CD4-positive, alpha-beta T cell treated with Interleukin-15 for 4 hours (primary cell): ENCODE measurements at places on chromosomes 6 and 20.

DNA sequence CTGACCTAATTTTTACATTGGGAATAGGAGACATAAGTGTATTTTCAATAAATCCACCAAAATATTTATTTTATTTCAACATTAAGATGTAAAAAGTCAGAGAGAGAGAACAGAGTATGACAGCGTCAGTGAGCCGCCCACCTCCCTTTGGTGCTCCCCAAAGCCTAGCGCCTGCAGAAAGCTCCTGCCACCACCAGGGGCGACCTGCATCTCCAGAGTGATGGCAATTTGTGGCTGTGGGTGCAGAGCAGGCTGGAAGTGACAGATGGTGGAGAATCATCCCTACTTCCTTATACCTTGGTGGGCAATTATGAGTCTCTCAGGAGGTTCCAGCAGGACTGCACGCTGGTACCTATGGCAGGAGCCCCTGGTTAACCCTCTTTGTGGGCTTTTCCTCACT is 87.3 kb downstream of the PTPRT start:
- no peak for DNase-seq

GRCh38 chr6:132971676-132972075 is 157.3 kb downstream of the RPS12 start:
- DNase-seq, result no peak

GRCh38 chr6:56999049-56999448 is 44.1 kb downstream of the BEND6 start:
- DNase-seq, result no peak

GRCh38 chr6:112951829-112952228 is 604.7 kb downstream of the RFPL4B start:
- no peak for DNase-seq

DNA sequence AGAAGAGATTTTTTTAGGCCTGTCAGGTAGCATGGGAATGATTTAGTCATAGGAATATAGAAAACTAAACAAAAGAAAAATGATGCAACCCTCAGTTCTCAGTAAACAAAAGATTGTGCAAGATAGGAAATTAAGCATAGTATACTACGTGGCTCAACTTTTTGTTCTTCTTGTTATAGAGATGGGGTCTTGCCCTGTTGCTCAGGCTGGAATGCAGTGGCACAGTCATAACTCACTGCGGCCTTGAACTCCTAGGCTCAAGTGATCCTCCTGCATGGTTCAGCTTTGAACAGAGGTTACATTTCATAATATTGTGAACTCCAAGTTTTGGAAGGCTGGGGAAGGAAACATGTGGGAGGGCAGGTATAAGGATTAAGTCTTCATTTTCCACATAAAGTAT is 28.5 kb downstream of the SLX4IP start:
- no peak for DNase-seq

- DNase-seq, result no peak
Measured at GRCh38 chr6:71292001-71292400, 3.4 kb downstream of the OGFRL1 start.

- DNase-seq, result no peak
Measured at GRCh38 chr20:23391707-23392310, 29.5 kb downstream of the NAPB start.

DNA sequence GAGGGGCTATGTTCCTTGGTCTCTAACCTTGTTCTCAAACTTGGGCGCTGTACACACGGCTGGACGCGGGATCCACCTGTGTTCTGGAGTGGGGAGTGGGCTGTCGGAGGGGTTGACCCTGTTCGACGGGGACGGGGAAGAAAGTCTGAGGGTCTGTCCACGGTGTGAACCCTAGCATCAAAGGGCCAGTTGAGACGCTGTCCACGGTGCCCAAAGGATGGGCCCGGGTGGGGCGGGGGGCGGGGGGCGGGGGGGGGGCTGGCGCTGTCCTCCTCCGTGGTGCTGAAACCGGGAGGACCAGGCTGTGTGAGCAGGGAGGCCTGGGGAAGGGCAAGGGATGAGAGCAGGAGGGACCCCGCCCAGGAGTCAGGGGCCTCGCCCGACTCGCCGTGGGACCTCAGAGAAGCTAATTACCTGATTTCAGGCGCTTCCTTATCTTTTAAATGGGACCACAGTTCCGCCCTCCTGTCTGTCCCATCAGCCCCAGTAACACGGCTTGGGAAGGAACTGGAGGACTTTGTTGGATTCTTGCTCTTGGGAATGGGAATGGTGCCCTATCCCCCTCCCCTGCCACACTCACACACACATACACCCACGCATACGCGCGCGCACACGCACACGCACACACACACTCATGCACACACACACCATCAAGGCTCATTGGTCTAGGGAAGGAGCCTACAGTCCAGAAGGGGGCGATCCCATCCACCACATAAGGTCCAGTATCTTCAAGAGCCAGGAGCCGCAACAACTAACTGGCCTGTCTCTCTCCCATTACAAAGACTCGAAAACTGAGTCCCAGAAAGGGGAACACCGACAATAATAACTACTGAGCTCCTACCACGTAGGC is 1.0 kb upstream of the VSTM2L start:
- DNase-seq, result no peak

DNA sequence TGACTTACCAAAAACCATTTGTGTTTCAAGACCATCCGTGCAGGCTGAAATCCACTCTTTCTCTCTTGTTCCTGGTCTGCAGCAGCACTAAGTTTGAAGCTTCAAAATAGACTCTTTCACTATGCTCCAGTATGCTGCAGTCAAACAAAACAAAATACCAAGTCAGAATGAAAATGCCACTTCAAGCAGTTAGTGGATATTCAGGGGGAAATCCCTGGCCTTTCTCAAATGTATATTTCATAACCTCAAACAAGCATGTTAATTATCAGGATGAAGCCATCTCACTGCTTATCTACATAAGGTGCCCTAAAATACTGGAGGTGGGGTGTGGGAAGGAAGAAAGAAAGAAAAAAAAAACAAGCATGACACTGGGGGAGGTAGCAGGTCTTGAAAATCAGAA is 103.5 kb downstream of the ATXN1 start:
- peak; percentile 34 for DNase-seq

DNA sequence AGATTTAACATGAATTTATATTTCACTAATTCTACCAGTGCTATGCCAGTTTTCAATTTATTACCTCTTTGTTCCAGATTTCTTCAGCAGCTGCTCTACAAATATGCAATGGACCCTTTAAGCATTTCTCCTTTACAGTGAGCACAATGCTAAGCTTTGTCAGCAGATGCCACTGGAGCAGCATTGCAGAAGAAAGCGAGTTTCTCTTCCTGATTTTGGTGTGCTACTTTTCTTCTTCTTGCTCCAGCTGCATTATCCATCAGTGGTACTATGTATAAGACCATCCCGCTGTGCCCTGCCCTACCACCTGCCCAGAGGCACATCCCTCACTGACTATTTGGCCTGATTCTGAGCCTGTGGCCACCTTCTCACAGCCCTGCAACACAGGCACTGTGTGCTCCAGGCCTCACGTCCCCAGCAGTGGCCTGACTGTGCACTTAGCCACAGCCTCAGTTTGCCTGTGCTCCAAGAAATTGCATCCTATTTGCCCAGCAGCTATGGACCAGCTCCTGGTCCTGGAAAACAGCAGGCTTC is 84.1 kb downstream of the TNFAIP3 start:
- DNase-seq, result no peak

DNA sequence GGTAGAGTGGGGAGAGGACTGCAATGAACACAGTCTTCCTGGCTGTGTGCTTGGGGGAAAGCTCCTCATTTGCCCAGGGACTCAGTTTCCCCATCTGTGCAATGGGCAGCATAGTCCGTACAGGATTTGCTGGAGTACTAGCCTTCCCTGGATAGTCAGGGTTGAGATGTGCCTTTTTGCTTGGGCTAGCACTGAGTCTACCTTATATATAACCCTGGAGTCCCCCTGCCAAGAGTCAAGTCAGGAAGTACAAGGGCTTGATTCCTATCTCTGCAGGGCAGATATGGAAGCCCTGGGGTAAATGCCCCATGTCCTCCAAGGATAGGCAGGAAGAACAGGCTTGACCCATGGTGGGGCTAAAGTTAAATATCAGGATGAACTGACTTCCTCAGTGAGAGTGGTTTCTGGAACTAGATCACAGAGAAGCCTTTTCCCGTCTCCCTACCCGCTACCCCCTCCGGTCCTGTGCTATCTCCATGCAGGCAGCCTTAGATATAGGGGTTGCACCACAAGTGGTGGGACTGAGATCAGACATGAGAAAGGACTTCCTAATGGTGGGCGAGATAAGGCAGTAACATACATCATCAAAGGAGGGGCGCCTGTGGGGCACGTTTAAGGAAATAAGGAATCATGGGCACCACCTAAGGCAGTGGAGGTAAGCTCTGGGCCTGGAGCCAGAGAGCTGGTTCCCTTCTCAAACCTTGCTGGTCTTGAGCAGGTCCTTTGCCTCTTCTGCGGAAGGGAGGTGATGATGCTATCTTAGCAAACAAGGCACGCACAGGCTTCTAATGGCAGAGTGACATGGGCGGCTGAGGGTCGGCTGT is 157.9 kb downstream of the MRPL14 start:
- no peak for DNase-seq

- no peak for DNase-seq
Measured at GRCh38 chr6:116518621-116519368, 7.4 kb downstream of the CALHM5 start.

- no peak for DNase-seq
Measured at GRCh38 chr20:46999801-47000465, 105.3 kb downstream of the EYA2 start.

- DNase-seq, result no peak
Measured at GRCh38 chr6:115934145-115934544, 126.5 kb downstream of the FRK start.

DNA sequence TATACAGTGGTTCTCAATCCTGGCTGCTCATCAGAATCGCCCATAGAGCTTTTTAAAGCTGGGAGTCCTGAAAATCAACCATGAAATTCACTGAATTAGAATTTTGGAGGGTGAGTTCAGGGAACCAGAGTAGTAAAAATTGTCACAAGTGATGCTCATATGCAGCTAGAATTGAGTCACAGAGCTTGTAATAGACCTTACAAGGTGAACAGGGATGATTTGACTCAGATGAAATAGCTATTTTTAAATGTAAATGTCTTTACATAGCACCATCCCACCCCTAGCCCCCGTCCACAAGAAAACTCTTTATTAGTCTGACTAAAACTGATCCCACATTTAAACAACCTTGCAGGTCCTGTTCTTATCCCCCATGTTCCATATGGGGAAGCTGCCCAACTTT is 531.7 kb downstream of the LMBRD1 start:
- no peak for DNase-seq

DNA sequence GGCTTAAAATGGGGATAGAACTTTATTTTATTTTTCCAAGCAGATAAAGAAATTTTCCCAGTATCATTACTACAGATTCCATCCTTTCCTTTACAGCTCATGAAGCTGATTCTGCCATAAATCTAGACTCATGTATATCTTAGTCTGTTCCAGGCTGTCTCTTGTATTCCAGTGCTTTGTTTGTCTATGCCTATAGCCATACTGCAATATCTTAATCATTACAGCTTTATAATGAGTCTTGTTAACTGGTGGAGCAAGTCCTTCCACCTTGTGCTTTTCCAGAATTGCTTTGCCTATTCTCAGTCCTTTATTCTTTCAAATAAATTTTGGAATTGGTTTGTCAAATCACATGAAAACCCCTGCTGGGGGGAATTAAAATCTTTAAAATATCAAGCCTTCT is 99.2 kb downstream of the MAP3K5 start:
- DNase-seq, result no peak

DNA sequence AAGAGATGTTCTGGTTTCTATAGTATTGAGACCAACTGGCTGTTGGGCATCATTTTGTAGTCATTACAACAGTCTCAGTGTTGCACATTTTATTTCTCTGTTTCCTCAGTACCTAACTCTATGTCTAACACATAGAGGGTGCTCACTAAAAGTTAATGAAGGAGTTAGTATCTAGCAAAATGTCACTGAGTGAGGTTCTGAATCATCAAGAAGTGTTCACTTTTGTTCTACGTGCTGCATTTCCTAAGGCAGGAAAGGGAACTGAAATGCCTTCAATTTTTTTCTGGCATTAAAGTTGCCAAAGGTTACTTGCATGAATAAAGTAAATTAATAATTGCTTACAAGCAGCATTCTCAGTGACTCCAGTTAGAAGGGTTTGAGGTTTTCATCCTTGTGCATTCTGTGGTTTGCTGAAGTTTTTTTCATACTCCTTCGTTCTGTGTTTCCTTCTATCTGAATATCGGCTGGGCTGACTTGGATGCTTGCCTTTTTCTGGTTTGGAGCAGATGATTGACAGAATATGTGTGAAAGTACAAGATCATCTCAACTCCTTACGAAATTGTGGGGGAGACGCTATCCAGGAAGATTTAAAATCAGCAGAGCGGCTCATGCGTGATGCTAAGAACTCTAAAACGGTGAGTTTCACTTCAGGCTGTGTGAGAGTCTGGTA is 114.5 kb upstream of the SCGN start:
- DNase-seq, result no peak

DNA sequence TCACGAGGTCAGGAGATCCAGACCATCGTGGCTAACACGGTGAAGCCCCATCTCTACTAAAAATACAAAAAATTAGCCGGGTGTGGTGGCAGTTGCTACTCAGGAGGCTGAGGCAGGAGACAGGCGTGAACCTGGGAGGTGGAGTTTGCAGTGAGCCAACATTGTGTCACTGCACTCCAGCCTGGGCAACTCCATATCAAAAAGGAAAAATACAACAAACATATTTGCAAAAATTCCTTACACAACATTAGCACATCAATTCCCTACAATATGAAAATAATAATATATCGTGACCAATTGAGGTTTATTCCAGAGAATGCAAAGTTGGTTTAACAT is 38.8 kb upstream of the PLEKHG1 start:
- no peak for DNase-seq

- DNase-seq, result no peak
Measured at GRCh38 chr6:167870321-167870720, 43.6 kb downstream of the AFDN start.

GRCh38 chr20:12815778-12816408 is 192.9 kb upstream of the SPTLC3 start:
- no peak for DNase-seq

- DNase-seq, result no peak
Measured at GRCh38 chr6:140209775-140210174, 835.3 kb upstream of the CITED2 start.

- no peak for DNase-seq
Measured at GRCh38 chr6:358432-358831, 33.1 kb upstream of the IRF4 start.
